ENCODE measurements at places on chromosomes 5 and 9. TPM values are rescaled to one million over a fixed set of nuclear protein-coding genes. Genes with fewer than 3 reads are reported as not detected.

The SLC36A2 gene
- polyA plus RNA-seq = 0.34 TPM

The GAS1 gene
- polyA plus RNA-seq = 87.9 TPM

The PKD2L2 gene
- not detected for polyA plus RNA-seq

DNA sequence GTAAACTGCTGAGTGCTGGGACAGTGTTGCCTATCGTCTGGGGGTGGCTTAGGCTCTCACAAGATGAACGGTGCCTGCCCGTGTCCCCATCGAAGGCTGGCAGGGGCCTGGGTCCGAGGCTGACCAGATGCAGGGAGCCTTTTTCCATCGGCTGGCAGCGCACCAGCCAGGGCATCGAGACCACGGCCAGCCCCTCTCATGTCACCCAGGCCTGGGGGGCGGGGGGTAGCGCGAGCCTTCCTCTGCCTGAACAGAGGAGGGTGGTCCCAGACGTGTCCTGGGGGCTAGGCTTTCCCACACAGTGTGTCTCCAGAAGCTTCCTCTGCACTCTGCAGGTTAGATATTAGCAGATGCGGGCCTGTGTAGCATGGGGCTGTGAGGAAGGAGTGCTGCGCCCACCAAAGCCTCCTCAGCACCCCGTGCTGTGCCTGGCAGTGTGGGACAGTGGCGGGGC, 17.3 kb downstream of the FGD3 start:
- DNase-seq = no peak

DNA sequence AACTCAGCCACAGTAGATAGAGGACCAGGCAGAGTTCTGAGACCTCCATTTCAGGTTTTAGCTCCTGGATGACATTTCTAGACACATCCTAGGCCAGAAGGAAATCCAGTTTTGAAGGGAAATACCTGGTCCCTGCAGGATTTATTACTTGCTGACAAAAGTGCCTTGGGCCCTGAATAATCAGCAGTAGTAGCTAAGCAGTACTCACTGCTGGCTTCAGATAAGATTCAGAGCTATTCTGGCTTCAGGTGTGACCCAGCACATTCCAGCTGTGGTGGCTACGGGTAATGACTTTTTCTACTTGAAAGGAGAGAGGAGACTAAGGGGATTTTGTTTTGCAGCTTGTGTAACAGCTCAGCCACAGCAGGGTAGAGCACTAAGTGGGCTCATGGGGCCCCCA, 34.0 kb downstream of the NDUFAF2 start:
- DNase-seq = no peak

- DNase-seq = no peak
These were observed 153.7 kb downstream of the TLE1 start for GRCh38 chr9:81535542-81536241.

- DNase-seq = no peak
These were observed 31.1 kb downstream of the FOXD1 start for GRCh38 chr5:73417303-73418034.

DNA sequence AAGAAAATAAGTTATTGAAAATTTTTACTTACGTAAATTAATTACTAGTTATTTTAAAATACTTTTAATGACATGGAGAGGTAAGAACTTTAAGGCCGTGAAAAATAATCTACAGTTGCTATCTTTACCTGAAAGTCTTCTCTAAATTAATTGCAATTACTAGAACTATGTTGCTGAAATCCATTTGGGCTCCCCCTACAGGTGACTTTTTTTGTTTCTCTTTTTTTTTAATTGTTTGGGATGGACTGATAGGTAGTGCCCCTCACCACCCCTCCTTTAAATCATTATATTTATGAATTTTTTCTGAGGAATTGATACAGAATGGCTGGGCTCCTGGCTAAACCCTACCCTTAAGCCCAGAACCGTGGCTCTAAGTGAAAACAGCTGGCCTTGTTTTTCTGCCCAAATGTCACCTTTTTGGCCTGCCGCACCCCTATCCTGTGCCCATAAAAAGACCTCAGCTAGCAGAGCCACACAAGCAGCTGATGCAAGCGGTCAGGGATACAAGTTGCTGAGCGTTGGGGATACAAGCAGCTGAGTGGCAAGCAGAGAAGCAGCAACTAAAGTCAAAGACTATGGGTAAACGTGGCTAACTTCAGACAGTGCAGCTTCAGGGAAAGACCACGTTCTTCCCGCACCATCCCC, 315.2 kb upstream of the ACO1 start:
- DNase-seq = no peak

GRCh38 chr5:124628721-124629596, 117.5 kb downstream of the ZNF608 start:
- DNase-seq = no peak

DNA sequence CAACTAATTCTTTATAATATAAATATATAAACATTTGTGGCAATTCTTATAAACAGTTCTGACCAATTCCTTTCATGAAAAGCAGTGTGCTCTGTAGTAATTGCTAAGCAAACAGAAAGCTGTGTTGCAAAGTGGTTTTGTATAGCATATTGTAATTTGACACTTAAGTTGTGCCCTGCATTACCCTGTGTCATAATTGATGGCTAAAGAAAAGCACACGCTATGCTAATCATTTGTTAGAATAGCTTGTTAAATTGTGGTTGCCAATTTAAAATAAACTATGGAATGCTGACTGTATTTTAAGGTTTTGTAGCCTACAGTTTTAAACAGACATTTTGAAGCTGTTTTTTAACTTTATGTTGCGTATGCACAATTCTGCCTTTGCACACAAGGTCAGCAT, 140.0 kb downstream of the PBX3 start:
- DNase-seq = no peak

DNA sequence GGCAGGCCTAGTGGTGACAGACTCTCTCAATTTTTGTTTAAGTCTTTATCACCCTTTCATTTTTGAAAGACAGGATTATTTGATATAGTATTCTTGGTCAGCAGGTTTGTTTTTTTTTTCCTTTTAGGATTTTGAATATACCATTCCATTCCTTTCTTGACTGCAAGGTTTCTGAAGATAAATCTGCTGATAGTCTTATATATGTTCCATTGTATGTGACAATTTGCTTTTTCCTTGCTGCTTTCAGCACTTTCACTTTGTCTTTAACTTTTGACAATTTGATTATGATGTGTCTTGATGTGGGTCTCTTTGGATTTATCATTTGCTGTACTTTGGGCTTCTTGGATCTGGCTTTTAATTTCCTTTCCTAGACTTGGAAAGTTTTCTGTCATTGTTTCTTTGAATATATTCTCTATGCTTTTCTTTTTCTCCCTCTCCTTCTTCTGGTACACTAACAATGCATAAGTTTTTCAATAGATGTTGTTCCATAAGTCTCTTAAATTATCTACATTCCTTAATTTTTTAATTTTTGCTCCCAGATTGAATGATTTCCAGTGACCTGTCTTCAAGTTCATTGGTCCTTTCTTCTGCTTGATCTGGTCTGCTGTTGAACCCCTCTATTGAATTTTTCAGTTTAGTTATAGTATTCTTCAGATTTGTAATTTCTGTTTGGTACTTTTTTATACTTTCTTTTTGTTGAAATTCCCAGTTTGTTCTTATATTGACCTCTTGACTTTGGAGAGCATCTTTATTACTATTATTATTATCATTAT, 14.6 kb upstream of the FBXW2 start:
- DNase-seq = no peak

GRCh38 chr9:124429530-124429867, 14.3 kb upstream of the PSMB7 start:
- no peak for DNase-seq

DNA sequence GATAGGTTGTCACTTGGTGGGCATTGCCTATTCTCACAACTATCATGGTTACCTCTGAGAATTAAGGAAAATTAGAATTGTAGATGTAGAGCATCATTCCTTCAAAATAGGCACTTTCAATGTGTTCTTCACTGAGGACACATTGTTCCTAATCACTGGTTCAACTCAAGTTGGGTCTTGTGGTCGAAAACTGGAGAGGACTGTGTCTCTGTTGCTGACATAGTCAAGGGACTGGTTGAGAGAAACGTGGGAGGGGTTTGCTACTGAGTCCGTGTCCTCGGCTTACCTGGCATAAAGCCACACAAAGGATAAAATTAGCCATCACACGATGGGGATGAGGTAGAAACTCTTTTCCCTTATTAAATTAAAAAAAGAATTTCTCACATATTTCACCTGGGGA, 205.9 kb upstream of the CD180 start:
- DNase-seq = no peak

DNA sequence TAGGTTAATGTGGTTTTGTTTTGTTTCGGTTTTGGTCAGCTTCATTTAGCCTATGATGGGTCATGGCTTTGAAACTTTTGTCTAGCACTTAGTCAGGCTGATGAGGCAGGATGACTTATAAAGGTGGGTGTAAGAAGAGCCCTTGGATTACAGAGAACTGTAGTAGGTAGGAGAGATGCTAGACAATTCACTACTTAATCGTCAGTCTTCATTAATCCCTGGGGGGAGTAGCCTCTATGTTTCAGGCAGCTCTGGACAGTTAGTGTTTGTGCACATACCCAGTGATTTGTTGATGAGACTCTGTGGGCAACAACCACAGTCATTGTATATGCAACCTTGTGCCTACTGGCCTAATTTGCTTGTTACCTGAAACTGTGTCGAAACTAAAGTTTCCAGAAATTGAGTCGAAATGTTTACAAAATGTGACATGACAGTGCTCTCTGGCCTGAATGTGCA, 113.3 kb downstream of the MTREX start:
- DNase-seq = no peak

DNA sequence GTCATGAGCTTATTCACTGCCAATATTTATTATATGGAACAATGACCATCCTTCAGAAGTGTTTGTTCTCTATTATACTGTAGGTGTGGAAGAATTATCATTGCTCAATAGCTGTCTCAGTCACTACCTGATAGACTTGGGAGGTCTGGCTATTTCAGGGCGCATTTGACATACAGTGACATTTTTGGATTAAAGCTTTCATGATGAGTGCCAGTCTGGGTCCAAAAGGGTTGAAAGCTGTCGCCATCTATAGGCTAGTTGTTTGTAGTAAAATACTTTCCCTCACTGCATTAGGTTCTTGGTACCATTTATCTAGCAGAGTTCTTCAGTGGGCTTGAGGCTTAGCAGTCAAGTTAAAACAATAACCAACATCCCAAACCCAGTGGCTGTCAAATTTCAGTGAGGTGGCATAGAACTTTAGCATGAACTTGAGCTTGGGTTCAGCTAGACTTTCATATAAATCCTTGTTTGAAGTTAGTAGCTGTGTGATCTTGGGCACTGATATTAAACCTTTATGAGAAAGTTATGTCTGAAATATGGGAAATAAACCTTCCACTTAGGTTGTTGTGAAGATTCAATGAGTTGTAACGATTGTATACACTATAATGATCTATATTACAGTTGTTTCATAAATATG, 110.5 kb upstream of the CDKN2B start:
- no peak for DNase-seq

GRCh38 chr5:102807878-102808502, 52.9 kb downstream of the PAM start:
- no peak for DNase-seq

DNA sequence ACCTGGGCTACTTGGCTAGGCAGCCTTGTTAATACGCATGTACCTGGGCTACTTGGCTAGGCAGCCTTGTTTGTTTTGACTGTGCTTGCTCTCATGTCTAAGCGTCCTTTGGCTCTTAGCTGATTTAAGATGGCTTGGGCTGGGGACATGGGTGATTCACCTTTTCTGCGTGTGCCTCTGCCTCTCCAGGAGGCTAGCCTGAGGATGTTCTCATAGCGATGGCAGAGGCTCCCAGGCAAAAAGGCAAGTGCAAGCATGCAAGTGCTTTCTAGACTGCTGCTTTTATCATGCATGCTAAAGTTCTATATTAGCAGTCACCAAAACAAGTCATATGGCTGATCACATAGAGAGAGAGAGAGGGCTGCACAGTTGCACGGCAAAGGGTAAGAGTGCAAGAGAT, 300.5 kb downstream of the IRX1 start:
- no peak for DNase-seq

All from muscle of arm (tissue), 14 donors.